HCT116 (cell line): ENCODE measurements at places on chromosomes 16 and 17. TPM values are rescaled to one million over a fixed set of nuclear protein-coding genes. Genes with fewer than 3 reads are reported as not detected.

Gene NPIPA3
- total RNA-seq: 1.6 TPM

Gene NPIPB13
- 9.1 TPM for total RNA-seq

GRCh38 chr17:76137351-76138233, 3.5 kb downstream of the FOXJ1 start:
- H3K27ac ChIP-seq: no peak overlapping the region; the same call in 1 of the 2 replicates
- H3K4me1 ChIP-seq: peaks cover 29% of the 10 kb centered on the region
- no peaks in the 10 kb centered on the region for H3K27me3 ChIP-seq
- no peaks in the 10 kb centered on the region for H3K36me3 ChIP-seq
- no peak overlapping the region for H3K4me3 ChIP-seq

Gene ACSM2A
- not detected for total RNA-seq

DNA sequence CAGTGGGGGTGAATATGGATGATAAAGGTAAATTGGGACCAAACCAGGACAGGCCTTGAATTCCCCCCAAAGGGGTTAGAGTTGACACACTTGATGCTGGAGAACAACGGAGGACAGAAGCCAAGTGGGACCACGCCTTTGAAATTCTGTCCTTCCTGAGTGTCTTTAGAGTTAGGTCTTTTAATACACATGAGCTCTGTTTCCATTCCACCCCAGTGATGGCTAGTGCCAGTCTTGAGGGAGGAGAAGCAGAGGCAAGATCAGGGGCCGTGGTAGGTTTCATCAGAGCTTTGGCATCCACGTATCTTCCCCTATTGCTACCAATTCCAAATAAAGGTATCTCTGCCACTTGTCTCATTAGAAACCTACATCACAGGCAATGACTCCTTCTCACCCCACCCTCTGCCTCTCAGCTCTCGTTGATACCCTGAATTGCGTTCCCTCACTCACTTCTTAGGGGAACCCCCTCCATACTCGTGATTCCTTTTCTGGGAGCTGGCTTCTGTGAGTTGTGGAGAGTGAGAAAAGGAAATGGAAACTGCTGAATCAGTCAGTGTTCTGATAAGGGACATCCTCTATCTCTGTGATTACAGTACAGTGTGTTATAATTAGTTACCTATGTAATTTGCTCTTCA, 2.4 kb upstream of the CCL3L1 start:
- DNase-seq: no peak
- H3K4me1 ChIP-seq: peaks cover 4% of the 10 kb centered on the region; the same call in 1 of the 2 replicates
- H3K27me3 ChIP-seq: 0 out of 2 replicates have a peak, but pooled peaks cover 3% of the 10 kb centered on the region
- H3K4me3 ChIP-seq: no peak overlapping the region
- no peaks in the 10 kb centered on the region for H3K36me3 ChIP-seq
- no peak overlapping the region for H3K27ac ChIP-seq

DNA sequence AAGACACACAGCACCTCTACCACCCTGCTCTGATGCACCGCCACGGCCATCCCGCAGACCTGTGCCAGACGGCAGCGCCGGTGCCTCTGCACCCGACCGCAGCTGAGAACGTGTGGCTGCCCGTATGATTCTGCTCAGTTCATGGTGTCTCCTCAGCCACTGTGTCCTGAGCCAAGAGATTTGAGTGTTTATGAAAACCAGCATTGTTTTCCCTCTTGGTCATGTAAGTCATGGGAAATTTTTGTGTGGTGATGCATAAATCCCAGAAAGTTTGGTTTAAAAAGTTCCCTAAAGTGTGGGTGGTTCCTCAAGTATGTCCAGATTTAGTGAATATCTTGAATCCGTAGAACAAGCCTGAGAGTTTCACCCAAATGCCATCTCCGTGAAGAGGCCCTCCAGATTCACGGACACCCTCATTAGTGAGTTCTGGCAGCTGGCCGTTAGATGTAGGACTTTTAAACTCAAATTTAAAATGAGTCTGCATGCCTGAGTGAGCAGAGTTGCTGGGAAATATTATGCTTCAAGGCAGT, 57.6 kb downstream of the CDRT4 start:
- DNase-seq: no peak
- H3K4me1 ChIP-seq: no peaks in the 10 kb centered on the region
- no peaks in the 10 kb centered on the region for H3K36me3 ChIP-seq
- no peaks in the 10 kb centered on the region for H3K27me3 ChIP-seq
- H3K4me3 ChIP-seq: no peak overlapping the region

DNA sequence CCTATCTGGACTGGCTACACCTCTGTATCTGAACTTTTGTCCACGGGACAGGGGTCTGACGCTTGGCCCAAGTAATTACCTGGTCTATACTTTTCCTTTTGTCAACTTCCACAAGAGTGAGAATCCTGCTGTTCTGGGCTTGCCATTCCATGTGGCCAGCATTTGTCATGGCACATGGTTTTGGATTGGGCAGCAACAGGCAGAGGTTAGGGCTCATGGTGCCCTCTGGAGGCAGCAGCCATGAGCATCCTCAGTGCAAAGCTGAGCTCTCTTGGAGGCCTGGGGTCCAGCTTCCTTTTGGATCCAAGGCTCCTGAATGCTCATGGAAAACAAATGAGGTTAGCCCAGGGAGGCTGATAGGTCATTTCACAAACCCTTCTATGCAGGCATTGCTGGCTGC, 7.5 kb upstream of the EDC4 start:
- no peak overlapping the region for H3K4me3 ChIP-seq
- DNase-seq: no peak
- H3K27ac ChIP-seq: peak overlapping the region; percentile 0; the same call in 1 of the 2 replicates

DNA sequence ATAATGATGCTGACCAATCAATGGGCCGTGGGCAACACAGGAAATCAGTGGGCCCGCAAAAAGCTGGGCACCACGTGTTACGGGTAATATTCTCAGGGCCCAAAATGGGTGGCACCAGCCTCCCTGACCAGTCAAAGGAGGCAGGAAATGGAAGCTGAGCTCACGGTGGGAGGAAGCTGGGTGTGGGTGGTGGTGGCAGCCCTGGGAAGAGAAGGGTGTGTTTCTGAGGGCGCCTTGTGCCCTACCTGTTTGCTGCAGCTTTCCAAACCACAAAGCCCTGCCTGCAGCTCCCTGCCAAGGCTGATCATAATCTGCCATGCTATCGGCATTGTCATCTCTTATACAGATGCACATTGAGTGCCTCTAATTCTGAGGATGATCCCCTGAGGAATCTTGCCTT, 457.9 kb downstream of the SLC39A11 start:
- H3K27ac ChIP-seq: no peak overlapping the region
- H3K36me3 ChIP-seq: no peaks in the 10 kb centered on the region
- H3K27me3 ChIP-seq: no peaks in the 10 kb centered on the region
- no peak for DNase-seq

GRCh38 chr16:67884684-67885083, at the start of gene NRN1L:
Gene NRN1L (plus strand): TSS chr16:67884885. CDS start chr16:67884904, 19 bp downstream.
- no peaks in the 10 kb centered on the region for H3K27me3 ChIP-seq
- no peak within 1 kb of the TSS for H3K4me3 ChIP-seq
- peaks cover 23% of the 10 kb centered on the region for H3K36me3 ChIP-seq
- no peak for DNase-seq

DNA sequence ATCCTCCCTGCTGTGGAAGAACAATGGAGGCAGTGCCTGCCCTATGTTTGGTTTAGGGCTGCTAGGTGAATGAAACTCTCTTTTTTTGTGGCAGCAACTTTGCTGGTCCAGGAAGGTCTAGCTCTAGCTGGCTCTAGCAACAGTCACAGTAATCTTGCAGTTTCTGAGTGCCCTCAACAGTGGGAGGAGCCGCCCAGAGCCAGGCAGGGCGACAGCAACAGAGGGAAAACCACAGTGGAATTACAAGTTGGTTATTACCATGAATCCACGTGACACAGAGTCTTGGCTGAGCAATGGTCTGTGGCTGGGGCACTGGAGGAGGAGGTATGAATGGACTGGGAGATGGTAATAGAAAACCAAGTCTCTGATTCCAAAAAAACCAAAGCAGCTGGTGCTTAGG, 10.3 kb downstream of the HSPB9 start:
- H3K4me3 ChIP-seq: no peak overlapping the region
- no peak for DNase-seq
- peaks cover 28% of the 10 kb centered on the region; the same call in 1 of the 2 replicates for H3K36me3 ChIP-seq

DNA sequence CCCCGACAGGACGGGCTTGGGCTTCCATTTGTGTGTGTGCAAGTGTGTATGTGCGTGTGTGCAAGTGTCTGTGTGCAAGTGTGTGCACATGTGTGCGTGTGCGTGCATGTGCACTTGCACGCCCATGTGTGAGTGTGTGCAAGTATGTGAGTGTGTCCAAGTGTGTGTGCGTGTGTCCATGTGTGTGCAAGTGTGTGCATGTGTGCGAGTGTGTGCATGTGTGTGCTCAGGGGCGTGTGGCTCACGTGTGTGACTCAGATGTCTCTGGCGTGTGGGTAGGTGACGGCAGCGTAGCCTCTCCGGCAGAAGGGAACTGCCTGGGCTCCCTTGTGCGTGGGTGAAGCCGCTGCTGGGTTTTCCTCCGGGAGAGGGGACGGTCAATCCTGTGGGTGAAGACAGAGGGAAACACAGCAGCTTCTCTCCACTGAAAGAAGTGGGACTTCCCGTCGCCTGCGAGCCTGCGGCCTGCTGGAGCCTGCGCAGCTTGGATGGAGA, 23.1 kb upstream of the ITGAX start:
- DNase-seq: no peak
- H3K27me3 ChIP-seq: peaks cover 5% of the 10 kb centered on the region; the same call in 1 of the 2 replicates
- no peak overlapping the region for H3K27ac ChIP-seq
- no peak overlapping the region for H3K4me3 ChIP-seq

Gene SMIM36
- 0.37 TPM for total RNA-seq

DNA sequence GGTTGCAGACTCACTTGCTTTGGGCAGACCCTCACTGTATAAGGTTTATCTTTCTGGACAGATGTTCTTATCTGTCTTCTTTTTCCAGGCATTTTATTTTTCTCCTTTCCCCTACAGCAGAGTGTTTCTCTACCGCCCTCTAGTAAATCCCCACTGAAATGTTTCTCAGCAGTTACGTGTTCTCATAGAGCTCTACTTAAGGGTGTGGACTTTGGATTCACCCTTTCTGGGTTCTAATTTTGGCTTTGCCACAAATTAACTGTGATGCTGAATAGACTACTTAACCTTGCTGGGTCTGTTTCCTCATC, 2.0 kb downstream of the ADAT1 start:
- no peak overlapping the region for H3K27ac ChIP-seq
- peaks cover 8% of the 10 kb centered on the region for H3K4me1 ChIP-seq
- no peak overlapping the region for H3K4me3 ChIP-seq
- no peaks in the 10 kb centered on the region for H3K27me3 ChIP-seq
- H3K36me3 ChIP-seq: peaks cover 21% of the 10 kb centered on the region; the same call in 1 of the 2 replicates

- H3K4me3 ChIP-seq: no peak overlapping the region
- DNase-seq: no peak
- no peaks in the 10 kb centered on the region for H3K36me3 ChIP-seq
Measured at GRCh38 chr16:13332713-13333255, 431.4 kb downstream of the SHISA9 start.

GRCh38 chr17:29575511-29576213, 7.2 kb downstream of the TP53I13 start:
- no peak overlapping the region for H3K4me3 ChIP-seq
- H3K36me3 ChIP-seq: peaks cover 9% of the 10 kb centered on the region; the same call in 1 of the 2 replicates
- no peak for DNase-seq
- H3K27ac ChIP-seq: no peak overlapping the region
- peaks cover 5% of the 10 kb centered on the region for H3K4me1 ChIP-seq

Gene KPNB1
- total RNA-seq: 526 TPM

DNA sequence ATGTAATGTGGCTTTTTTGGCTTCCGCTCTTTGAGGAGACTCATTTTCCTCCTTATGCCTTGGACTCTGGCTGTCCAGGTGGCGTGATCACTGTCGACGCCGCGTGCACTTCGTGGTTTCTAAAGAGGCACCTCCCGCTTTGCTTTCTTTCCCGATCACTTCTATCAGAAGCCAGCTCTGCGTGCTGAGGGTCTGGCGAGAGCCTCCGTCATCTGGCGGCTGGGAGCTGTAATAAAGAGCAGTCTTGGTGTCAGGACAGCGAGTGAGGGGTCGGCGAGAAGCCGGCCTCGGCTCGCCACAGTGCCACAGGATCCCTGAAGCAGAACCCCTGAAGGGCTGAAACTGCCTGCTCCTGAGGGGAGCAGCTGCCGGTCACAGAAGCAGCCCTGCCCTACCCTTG, 7.4 kb downstream of the ZNF750 start:
- peaks cover 18% of the 10 kb centered on the region for H3K36me3 ChIP-seq
- DNase-seq: no peak
- no peaks in the 10 kb centered on the region for H3K4me1 ChIP-seq
- H3K27ac ChIP-seq: no peak overlapping the region
- no peaks in the 10 kb centered on the region for H3K27me3 ChIP-seq

Gene WFIKKN1
- 0.47 TPM for total RNA-seq

DNA sequence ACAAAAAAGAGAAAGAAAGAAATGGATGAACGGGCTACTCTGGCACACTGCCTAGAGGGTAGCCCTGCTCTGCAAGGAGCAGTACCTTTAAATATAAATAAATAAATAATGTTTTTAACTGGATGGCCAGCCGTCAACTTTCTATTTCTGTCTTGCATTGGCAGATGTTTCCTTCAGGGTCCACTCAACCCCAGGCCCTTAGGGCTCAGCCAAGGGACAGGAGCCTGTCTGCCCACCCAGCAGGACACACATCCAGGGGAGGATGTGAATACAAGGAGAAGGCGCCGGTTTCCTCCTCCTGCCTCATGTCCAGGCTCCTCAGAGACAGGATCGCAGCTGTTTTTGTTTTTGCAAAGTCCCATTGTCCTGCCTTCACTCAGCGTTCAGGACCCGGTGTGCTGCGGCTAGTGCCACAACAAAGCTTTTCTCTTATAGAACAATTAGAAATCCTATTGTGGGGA, 22.6 kb downstream of the TTYH2 start:
- H3K36me3 ChIP-seq: no peaks in the 10 kb centered on the region; the same call in 1 of the 2 replicates
- H3K27me3 ChIP-seq: no peaks in the 10 kb centered on the region
- H3K4me3 ChIP-seq: no peak overlapping the region
- no peaks in the 10 kb centered on the region for H3K4me1 ChIP-seq
- no peak for DNase-seq
- H3K27ac ChIP-seq: no peak overlapping the region
